MCF 10A (cell line): ENCODE measurements at places on chromosomes 12 and 14. TPM values are rescaled to one million over a fixed set of nuclear protein-coding genes. Genes with fewer than 3 reads are reported as not detected.
A peak's percentile ranks its signal among the peaks of the same experiment; 100 is the strongest.

GRCh38 chr12:6302621-6303020, 7.9 kb upstream of the PLEKHG6 start:
- no peak for DNase-seq

DNA sequence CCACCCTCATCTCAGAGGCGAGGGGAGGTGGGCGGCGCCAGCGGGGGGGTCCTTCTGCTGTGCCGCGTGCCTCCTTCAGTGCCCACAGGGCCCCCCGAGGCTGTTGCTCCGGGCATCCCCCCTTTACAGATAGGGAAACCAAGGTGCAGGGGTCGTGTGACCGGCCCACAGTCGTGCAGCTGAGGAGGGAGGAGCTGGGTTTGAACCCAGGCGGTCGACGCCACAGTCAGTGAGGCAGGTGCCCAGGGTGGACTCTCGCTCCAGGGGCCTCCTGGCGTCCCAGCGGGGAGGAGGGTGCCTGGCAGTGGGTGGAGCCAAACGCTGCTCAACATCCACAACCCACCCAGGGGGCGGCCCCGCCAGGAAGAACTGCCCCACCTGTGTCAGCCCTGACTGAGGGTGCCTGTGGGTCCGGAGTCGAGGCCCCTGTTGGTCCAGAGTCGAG, 8.6 kb downstream of the GALNT9 start:
- no peak for DNase-seq

GRCh38 chr12:129606239-129606638, 297.6 kb downstream of the TMEM132D start:
- DNase-seq = no peak

DNA sequence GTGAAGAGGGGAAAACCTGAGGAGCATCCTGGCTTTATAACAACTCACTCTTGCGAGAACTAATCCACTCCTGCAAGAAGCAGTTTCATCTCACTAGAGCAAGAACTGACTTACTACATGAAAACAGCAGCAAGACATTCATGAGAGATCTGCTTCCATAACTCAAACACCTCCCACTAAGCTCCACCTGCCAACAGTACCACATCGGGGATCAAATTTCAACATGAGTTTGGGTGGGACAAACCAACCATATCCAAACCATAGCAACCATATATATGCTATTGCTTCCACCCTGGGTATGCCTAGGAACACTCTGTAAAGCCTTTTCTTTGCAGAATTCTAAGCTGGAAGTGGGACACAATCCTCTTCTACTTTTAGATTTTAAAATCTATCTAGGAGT, 13.9 kb upstream of the AVPR1A start:
- DNase-seq = no peak

DNA sequence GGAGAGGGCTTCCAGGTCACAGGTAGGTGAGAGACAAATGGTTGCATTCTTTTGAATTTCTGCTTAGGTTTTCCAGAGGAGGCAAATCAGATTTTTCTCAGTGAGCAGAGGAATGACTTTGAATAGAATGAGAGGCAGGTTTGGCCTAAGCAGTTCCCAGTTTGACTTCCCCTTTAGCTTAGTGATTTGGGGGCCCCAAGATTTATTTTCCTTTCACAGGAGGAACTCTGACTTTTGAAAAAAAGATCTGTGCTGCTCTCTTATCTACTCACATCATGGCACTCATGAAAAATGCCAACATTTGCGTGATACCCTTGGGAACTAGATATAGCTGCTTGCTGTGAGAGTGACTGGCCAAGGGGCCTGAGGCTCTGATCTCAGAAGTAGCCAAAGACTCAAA, 58.0 kb upstream of the EVL start:
- no peak for DNase-seq

DNA sequence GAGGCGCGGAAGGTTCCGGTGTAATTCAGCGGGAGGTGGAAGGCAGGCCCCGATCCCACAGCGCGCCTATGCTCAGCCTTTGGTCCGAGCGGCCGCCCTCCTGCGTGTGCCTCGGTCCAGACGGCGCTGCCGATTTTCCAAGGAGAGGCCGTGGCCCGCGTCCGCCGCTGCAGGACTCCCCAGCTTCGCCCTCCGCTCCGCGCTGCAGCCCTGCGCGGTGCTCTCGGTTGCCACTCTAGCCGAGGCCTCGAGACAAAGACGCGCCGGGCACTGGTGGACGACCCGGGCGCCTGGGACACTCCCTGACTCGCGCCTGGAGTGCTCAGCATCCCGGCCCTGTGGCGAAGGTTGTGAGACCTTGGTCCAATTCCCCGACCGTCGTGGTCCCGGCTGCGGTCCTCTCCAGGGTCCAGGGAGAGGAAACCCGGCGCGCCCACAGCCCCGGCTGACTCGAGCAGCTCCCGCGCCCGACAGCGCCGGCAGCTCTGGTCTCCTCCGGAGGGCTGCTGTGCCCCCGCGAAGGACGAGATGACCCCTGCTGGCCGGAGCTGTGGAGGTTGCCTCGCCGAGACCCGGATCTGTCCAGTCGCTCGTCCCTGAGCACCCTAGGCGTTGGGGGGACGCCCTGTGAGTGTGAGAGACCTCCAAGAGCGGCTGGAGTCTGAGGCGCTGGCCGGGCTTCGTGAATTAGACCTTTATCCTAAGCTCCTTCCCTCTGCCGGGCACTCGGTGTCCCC, 6.5 kb downstream of the HOXC12 start:
- DNase-seq = no peak

- peak; percentile 37 for DNase-seq
These were observed 312.3 kb upstream of the E2F7 start for GRCh38 chr12:77377622-77378021.

- no peak for DNase-seq
These were observed 18.3 kb upstream of the TBC1D30 start for GRCh38 chr12:64806173-64806572.

- no peak for DNase-seq
These were observed 45.6 kb downstream of the C14orf132 start for GRCh38 chr14:96084796-96085195.

- no peak for DNase-seq
These were observed 192.6 kb upstream of the LHX5 start for GRCh38 chr12:113664224-113664681.

DNA sequence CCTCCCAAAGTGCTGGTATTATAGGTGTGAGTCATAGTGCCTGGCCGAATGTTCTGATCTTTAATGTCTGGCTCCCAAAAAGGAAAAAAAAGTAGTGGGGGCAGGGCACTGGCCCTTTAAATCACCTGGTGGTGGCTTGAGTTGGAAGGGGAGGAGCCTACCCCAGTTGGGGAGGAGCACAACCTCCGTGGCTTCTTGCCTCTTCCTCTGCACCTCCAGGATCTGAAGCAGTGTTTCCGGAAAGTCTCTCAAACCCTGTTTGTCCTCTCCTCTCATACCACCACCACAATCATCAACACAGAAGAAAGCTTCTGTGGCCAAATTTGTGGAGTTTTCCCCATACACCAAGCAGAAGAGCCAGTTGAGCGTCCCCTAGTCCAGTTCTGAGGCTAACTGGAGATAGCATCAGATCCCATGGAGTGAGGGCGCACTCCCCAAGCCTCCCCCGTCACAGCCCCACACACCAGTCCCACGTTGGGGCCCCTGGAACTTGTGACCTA, 24.3 kb upstream of the RCOR1 start:
- DNase-seq = peak; percentile 87

- no peak for DNase-seq
These were observed 792.3 kb upstream of the NOVA1 start for GRCh38 chr14:27390155-27390554.

DNA sequence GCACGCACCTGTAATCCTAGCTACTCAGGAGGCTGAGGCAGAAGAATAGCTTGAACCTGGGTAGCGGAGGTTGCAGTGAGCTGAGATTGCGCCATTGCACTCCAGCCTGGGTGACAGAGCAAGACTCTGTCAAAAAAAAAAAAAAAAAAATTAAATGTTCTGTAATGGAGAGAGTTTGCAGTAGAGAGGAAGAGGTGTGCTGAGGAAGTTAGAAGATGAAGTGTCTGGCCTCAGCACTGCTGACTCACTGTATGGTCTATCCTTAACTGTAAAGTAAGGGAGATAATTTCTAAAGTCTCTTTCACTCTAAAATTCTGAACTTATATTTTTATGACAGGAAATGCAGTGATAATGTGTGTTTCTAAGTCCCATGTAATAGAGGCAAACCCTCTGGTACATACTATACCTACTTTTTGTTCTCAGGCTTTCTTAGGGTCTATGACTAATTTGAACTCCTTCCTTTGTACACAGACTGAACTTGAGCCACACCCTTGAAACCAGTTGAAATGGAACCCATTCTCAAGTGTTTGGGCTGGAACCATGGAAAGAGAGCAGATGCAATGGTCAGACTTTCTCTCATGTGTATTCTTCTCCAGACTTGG, 278.1 kb upstream of the FAR2 start:
- DNase-seq = peak; percentile 13

DNA sequence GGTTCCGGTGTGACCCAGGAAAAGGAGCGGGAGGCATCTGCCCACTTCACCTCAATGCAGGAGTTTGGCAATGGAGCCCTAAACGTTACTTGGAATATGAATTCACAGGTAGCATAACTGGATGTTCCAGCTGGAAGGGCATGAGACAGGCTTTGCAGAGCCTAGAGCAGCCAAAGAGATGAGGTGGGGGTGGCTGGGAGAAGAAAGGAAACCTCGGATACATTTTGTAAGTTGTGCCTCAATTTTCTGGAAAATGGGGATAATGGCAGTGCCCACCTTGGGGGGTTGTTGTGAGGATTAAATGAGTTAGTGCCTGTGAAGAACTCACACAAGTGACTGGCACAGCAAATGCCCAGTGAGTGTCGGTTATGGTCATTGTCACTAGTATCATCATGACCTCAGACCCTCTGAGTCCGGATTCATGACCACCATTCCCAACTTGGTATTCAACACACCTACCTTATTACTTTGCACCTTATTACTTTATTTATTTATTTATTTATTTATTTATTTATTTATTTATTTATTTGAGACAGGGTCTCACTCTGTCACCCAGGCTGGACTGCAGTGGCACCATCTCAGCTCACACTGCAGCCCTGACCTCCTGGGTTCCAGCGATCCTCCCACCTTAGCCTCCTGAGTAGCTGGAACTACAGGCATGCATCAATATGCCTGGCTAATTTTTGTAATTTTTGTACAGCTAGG, 56.0 kb downstream of the CLMN start:
- no peak for DNase-seq

DNA sequence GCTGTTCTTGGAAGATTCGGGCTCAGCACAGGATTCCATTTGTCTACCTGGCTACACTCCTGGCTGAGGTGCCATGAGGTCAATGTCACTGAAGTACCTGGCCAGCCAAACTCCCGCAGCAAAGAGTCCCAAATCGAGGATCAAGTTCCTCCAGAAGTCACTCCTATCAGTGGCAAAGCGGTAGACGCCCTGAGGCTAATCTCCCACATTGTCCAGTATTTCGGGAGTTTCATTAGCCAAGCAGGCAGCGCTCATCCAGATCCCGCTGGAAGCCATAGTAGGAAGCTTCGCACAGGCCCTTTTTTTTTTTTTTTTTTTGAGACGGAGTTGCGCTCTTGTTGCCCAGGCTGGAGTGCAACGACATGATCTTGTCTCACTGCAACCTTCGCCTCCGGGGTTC, 8.9 kb upstream of the AACS start:
- no peak for DNase-seq

DNA sequence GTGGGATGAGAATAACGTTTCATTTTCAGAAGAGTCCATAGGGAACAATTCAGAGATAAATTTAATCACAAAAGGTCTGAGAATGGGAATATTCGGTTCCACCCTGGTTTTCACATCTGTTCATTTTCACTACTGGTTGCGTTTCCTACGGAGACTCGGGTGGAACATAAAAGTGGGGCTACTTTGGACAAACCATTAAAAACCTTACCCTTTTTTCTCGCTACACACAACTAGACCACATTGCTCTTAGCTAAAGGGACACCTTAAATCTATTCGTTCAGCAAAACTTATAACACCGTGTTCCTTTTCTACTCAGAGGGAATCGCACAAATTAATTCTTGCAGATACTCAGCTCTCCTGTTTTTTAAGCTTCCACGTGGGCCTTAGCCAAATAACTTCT, 1.0 kb upstream of the SUDS3 start:
- no peak for DNase-seq

- no peak for DNase-seq
These were observed 156.5 kb upstream of the PLEKHG7 start for GRCh38 chr12:92546259-92546634.

DNA sequence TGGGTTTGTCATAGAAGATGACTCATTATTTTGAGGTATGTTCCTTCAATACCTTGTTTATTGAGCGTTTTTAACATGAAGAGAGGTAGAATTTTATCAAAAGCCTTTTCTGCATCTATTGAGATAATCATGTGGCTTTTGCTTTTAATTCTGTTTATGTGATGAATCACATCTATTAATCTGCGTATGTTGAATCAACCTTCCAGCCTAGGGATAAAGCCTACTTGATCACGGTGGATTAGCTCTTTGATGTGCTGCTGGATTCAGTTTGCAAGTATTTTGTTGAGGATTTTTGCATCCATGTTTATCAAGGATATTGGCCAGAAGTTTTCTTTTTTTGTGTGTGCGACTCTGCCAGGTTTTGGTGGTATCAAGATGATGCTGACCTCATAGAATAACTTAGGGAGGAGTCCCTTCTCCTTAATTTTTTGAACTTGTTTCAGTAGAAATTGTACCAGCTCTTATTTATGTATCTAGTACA, 602.6 kb downstream of the SNAPC1 start:
- DNase-seq = no peak

GRCh38 chr14:105944632-105945610, 418.5 kb downstream of the TMEM121 start:
- DNase-seq = peak; percentile 71

DNA sequence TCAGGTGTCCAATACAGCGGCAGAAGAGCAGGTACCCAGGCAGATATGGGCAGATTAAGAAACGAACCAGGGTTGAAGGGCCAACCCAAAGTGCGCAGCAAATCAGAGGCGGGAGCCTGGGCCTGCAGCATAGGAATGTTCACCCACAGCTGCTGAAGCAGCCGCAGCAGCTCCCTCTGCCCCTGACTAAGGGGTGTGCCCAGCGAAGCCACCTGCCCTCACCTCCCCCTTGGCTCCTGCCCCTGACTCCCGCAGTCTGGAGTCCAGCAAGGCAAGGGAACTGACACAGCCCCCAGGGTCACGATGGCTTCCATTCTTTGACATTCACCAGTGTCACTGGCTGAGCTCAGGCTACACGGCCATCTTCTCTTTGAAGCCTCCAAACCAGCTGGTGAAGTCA, 27.3 kb upstream of the ZFP36L1 start:
- no peak for DNase-seq

KRT2 gene
- total RNA-seq = not detected in 2 replicates

TPPP2 gene
- total RNA-seq = not detected in 2 replicates

PLA2G1B gene
- total RNA-seq = not detected in 2 replicates

NFE2 gene
- total RNA-seq = 0.40 and 0.64 TPM in 2 replicates

BDKRB2 gene
- 1.4 and 2.8 TPM in 2 replicates for total RNA-seq

GALNT8 gene
- total RNA-seq = not detected in 2 replicates

TMEM132D gene
- total RNA-seq = not detected in 2 replicates

ARMH4 gene
- not detected in 2 replicates for total RNA-seq

WNT5B gene
- total RNA-seq = 0.21 and 0.44 TPM in 2 replicates

RNF212B gene
- total RNA-seq = not detected in 2 replicates

FAIM2 gene
- total RNA-seq = not detected in 2 replicates

KLRD1 gene
- not detected in 2 replicates for total RNA-seq
